ENCODE measurements at places on chromosomes 2 and 18. TPM values are rescaled to one million over a fixed set of nuclear protein-coding genes. Genes with fewer than 3 reads are reported as not detected.

DNA sequence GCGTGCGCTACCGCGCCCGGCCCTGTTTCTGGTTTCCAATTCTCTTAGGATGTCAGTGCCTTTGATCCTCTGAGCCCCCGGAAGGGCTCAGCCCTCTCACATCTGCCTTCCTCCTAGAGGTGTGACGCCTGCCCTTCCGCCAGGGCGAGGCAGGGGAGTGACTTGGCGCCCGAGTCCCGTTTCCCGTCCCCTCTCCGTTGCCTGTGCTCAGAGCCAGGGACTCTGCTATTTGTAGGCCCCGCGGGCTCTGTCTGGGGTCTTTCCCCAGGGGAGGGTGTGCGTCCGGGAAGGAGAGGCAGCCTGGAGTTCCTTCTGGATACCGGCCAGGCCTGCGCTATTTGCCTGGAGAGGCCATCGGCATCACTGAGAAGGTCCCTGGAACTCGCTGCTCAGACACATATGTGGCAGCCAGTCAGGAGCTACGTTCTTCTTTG is 103.7 kb upstream of the TAF1B start:
- peak; percentile 68 for DNase-seq

- DNase-seq: no peak
Measured at GRCh38 chr2:31526946-31527732, 53.6 kb downstream of the SRD5A2 start.

GRCh38 chr2:45605116-45605515 is 6.0 kb downstream of the SRBD1 start:
- DNase-seq: no peak

GRCh38 chr2:98759827-98760625 is 29.1 kb upstream of the MGAT4A start:
- DNase-seq: no peak

CPS1 gene
- total RNA-seq: 4.9 TPM

- DNase-seq: no peak
Measured at GRCh38 chr18:9612215-9612830, 2.0 kb downstream of the PPP4R1 start.

GRCh38 chr2:66581339-66582103 is 146.6 kb downstream of the MEIS1 start:
- DNase-seq: peak; percentile 68

Data from ovary (tissue), 10 donors.